ENCODE measurements at places on chromosomes 7 and 10.

DNA sequence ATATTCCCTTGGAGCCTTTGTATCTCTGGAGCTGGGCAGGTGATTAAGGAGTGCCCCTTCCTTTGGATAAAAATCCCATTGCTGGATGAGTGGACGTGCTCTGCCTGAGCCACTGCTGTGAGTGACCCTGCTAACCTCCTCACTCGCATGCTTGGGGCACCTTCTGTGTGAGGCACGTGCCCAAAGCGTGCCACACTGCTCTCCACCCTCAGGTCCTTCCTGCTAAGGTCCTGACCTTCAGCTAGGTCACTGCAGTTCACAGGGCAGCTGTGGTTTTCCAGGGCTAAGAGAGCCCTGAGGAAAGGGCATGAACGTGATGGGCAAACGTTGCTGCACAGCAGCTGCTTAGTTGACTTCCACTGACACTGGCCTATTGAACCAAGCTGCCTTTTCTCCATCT, 204.4 kb upstream of the COBL start:
- no peak for DNase-seq

DNA sequence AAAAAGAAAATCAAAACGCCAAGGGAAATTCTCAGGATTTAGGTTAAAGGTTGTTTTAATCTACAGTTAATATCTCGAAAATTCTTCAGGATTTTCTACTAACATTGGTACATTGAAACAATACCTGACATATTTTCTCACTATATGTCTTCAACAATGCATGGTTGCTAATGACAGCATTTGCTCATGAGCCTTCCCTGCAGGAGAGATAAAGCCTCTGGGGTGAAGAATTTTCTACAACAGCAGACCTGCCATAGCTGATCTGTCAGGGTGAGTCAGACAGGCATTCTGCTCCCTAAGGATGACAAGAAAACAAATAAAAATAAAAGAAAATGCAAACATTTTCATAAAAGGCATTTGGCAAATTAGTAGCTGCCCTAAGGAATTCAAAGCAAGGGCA, 11.7 kb upstream of the GPR37 start:
- no peak for DNase-seq

DNA sequence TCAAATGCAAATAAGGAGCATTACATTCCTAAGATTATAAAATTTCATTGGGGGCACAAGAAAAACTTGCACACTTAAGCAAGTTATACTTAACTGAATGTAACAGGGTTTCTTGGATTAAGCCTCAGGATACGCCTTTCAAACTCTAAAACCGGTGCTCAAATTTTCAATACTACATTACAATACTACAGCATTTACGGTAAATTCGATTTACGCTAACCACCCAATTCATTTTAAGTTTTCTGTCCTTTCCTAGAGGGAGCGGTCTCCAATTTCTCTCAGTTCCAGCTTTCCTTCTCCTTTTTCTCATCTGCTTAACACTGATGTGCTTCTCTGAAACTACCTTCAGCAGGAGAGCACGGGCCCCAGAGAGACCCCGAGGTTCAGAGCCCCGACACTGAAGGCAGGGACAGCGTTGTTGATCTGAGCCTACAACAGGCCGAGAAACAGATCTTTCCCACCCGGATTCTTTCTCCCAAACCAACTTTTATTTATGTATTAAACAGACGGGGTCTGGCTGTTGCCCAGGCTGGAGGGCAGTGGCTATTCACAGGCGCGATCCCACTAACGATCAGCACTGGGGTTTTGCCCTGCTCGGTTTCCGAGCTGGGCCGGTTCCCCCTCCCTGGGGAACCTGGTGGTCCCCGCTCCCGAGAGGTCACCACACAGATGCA, 798 bp downstream of the ZNF425 start:
- no peak for DNase-seq

GRCh38 chr7:108836256-108836655, 266.6 kb downstream of the DNAJB9 start:
- DNase-seq: no peak

DNA sequence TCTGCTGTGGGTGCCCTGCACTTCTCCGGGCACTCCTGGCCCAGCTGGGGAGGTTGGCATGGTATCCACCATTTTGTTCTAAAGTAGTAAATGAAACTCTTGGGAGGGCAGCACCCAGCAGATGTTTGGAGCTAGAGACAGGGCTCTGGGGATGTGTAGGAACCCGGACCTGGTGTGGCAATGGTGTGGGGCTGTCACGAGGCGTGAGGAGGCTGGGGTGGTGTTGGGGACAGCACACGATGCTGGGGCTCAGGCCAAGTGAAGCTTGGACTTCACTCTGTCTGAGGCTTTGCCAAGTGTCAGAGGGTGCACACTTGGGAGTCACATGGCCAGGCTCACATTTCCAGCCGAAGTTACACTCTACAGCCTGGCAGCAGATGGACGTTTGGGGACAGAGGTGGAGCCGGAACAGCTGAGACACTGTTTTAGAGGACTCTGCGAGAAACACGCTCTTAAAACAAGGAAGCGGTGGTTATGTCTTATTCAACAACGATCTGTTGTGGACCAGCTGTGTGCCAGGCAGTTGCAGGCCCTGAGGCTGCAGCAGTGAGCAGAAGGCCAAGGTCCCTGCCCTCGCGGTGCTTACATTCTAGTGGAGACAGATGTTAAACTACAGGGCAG, 118.2 kb downstream of the CUX1 start:
- DNase-seq: peak; percentile 61

GRCh38 chr10:125112697-125113494, 47.5 kb downstream of the CTBP2 start:
- DNase-seq: no peak

- no peak for DNase-seq
These were observed 33.7 kb downstream of the ZMIZ1 start for GRCh38 chr10:79102498-79102874.

GRCh38 chr7:42468471-42468870, 231.5 kb upstream of the GLI3 start:
- DNase-seq: no peak

- DNase-seq: no peak
These were observed 7.4 kb upstream of the PFKP start for GRCh38 chr10:3059974-3060373.

- DNase-seq: no peak
These were observed 506.5 kb upstream of the MGMT start for GRCh38 chr10:128960517-128960916.

DNA sequence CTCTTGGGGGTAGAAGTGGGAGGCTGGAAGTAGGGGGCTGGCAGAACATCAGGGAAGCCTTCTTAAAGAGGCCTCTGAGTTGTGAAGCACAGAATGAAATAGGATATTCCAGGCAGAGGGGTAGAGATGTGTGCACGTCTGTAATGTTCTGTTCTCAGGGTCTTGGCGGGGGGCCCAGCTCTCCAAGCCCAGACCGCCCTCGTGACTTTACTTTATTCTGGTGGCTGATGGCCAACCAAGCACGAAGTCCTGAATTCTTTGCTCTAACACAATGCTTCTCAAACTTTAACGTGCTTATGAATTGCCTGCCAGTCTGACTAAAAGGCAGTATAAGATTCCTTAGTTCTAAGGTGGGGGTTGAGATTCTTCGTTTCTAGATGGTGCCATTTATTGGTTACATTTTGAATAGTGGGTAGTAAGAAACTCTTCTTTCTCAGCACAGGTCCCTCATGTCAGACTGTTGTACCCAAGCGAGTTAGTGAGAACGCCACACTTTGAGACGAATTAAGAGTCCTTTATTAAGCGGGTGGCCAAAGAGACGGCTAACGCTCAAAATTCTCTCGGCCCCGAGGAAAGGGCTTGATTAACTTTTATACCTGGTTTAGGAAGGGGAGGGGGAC, 8.2 kb downstream of the PRXL2A start:
- peak; percentile 68 for DNase-seq

DNA sequence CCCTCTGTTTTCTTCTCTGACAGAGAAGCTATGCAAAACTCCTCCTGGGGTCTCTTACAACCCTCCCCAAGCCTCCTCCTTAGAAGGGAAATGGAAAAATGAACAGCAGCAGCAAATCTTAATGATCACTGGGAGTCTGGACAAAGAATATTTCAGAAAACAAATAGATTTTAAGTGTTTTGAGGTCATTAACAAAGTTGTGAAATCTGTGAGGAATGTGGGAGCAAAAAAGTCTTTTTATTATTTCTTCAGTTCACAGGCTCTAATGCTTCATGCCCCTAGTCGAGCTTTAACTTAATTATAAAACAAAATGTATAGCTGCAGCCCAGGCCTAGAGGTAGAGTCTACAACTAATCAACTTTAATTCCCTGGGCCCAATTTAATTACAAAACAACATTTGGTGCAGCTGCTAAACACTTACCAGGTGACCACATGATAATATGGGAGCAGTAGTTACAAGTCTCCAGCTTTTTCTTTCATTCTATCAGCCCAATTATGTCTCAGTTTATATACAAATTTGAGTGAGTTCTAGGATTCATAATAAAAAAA, 293.2 kb downstream of the THSD7A start:
- no peak for DNase-seq

GRCh38 chr10:77195101-77195500, 442.5 kb downstream of the KCNMA1 start:
- peak; percentile 54 for DNase-seq

DNA sequence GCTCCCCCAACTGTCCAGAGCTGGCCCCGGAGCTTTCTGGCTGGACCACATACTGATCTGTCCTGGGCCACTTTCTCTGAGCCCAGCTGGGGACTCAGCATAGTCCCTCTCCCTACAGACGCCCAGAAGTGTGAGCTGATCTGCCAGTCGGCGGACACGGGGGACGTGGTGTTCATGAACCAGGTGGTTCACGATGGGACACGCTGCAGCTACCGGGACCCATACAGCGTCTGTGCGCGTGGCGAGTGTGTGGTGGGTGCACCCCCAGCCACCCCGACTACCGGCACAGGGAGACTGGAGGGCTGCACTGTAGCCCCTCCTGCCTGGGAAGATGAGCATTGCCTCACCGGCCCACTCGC, 41.8 kb downstream of the TBATA start:
- no peak for DNase-seq

Data from ureter (tissue), 1 donor.